ENCODE measurements at places on chromosomes 4 and X. TPM values are rescaled to one million over a fixed set of nuclear protein-coding genes. Genes with fewer than 3 reads are reported as not detected.

The ADH1C gene
- total RNA-seq = 59.9 TPM

DNA sequence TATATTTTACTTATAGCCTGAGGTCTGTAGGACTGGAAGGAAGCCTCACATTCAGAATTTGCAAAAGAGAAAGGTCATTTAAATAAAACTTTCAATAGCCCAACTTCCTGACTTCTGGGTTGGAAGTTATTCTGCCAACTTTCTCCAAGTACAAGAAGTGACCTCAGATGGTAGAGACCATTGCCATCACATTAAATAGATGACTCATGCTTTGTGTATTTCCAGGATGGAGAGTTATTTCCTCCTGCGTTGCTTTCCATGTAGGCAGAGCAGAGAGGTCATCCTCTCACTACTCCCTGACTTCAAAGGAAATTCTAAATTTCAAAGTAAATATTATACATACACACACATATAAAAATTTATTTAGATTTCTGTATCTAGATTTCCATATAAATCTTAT, 73.0 kb upstream of the NR3C2 start:
- DNase-seq = no peak

The ZXDA gene
- 12.9 TPM for total RNA-seq

GRCh38 chr4:73844806-73845205, 8.3 kb upstream of the PF4V1 start:
- DNase-seq = no peak

- no peak for DNase-seq
These were observed 51.2 kb upstream of the CYSLTR1 start for GRCh38 chrX:78378476-78379115.

- no peak for DNase-seq
These were observed 324.2 kb downstream of the MAPK10 start for GRCh38 chr4:86035688-86036087.

- DNase-seq = no peak
These were observed 79.7 kb upstream of the BCOR start for GRCh38 chrX:40177489-40177888.

- DNase-seq = no peak
These were observed 45.0 kb upstream of the SH3RF1 start for GRCh38 chr4:169315530-169316343.
